GM12878 (cell line): ENCODE measurements at places on chromosomes 1 and 21. TPM values are rescaled to one million over a fixed set of nuclear protein-coding genes. Genes with fewer than 3 reads are reported as not detected.

GRCh38 chr1:167198518-167199133, 22.1 kb upstream of the POU2F1 start:
- H3K4me1 ChIP-seq: no peaks in the 10 kb centered on the region
- no peaks in the 10 kb centered on the region for H3K36me3 ChIP-seq
- H3K27me3 ChIP-seq: no peaks in the 10 kb centered on the region
- H3K4me3 ChIP-seq: no peak overlapping the region

- peak overlapping the region; percentile 98 for H3K27ac ChIP-seq
- peaks cover 18% of the 10 kb centered on the region for H3K4me1 ChIP-seq
- DNase-seq: no peak
- H3K4me3 ChIP-seq: peak overlapping the region; percentile 90
Measured at GRCh38 chr1:212035835-212036605, 472 bp downstream of the DTL start.

- no peaks in the 10 kb centered on the region for H3K27me3 ChIP-seq
- H3K27ac ChIP-seq: no peak overlapping the region
- no peak overlapping the region for H3K4me3 ChIP-seq
- no peaks in the 10 kb centered on the region for H3K36me3 ChIP-seq
- DNase-seq: no peak
- no peaks in the 10 kb centered on the region for H3K4me1 ChIP-seq
Measured at GRCh38 chr1:22127248-22127647, 15.6 kb downstream of the WNT4 start.

- no peak overlapping the region for H3K4me3 ChIP-seq
- DNase-seq: no peak
- no peaks in the 10 kb centered on the region for H3K27me3 ChIP-seq
Measured at GRCh38 chr1:209015092-209015491, 568.4 kb upstream of the CAMK1G start.

FCRL5 gene
- total RNA-seq: 7.2 and 7.8 TPM in 2 replicates

LCE2B gene
- total RNA-seq: not detected in 2 replicates

SLC45A1 gene
- 0.18 and 0.29 TPM in 2 replicates for total RNA-seq

GBP5 gene
- 0.44 and 0.56 TPM in 2 replicates for total RNA-seq

FCRL1 gene
- 0.85 and 0.90 TPM in 2 replicates for total RNA-seq

DNA sequence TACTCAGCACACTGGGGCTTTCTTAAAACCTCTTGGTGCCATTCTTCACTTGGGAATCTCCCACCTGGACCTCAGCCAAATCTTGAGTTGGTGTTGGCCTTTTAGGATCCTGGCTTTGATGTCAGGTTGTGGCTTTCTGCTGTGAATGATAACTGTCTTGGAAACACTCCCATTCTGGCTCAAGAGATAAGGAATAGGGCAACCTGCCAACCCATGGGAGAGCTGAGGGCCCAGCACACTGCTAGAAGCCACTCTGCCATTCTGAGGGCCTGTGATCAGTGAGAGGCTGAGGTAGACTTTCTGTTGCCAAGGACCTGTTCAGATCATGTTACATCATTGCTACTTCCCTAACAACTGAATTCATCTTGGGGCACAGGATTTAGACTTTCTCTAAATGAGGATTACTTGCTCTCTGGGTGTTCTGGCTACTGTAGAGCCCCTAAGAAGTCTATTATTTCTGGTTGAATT, 45.8 kb downstream of the TTC39A start:
- H3K4me1 ChIP-seq: peaks cover 32% of the 10 kb centered on the region
- DNase-seq: no peak
- peak overlapping the region; percentile 44; the same call in 1 of the 2 replicates for H3K27ac ChIP-seq
- H3K36me3 ChIP-seq: no peaks in the 10 kb centered on the region

- peaks cover 57% of the 10 kb centered on the region for H3K4me1 ChIP-seq
- no peaks in the 10 kb centered on the region for H3K36me3 ChIP-seq
- no peak overlapping the region for H3K4me3 ChIP-seq
- peak overlapping the region; percentile 88 for H3K27ac ChIP-seq
- no peaks in the 10 kb centered on the region for H3K27me3 ChIP-seq
Measured at GRCh38 chr1:158285756-158286241, 3.9 kb upstream of the CD1C start.
